Upper lobe of right lung (tissue), 1 donor: ENCODE measurements at places on chromosomes 11 and 22. TPM values are rescaled to one million over a fixed set of nuclear protein-coding genes. Genes with fewer than 3 reads are reported as not detected.

The FREY1 gene
- 0.75 TPM for total RNA-seq

The GNG3 gene
- not detected for total RNA-seq

The ROM1 gene
- total RNA-seq: 5.2 TPM

The FZD4 gene
- total RNA-seq: 57.4 TPM

The GRIA4 gene
- not detected for total RNA-seq

The PRR33 gene
- not detected for total RNA-seq

GRCh38 chr11:106160494-106160893, 83.0 kb downstream of the AASDHPPT start:
- no peaks in the 10 kb centered on the region for H3K36me3 ChIP-seq
- no peaks in the 10 kb centered on the region for H3K27me3 ChIP-seq
- H3K4me1 ChIP-seq: no peaks in the 10 kb centered on the region
- DNase-seq: no peak
- H3K4me3 ChIP-seq: no peak overlapping the region

DNA sequence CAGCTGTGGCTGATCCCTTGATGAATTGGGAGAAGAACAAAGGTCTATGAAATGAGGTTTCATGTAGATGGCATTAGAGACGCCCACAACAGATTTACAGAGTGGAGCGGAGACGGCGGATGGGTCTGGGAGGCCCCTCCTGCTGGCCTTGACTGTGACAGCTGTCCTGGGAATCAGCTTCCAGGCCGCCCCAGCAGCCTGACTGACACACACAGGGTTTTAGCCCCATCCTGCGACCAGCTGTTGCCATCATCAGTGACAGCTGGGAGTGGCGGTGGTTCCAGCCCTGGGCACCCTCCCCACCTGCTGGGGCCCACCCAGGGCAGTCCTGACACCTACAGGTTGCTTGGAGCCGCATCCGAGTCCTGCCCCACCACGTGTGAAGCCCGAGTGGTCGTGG, 64.0 kb upstream of the PPP6R3 start:
- H3K27ac ChIP-seq: no peak overlapping the region
- peaks cover 1% of the 10 kb centered on the region for H3K36me3 ChIP-seq
- no peaks in the 10 kb centered on the region for H3K27me3 ChIP-seq
- H3K4me1 ChIP-seq: peaks cover 17% of the 10 kb centered on the region
- H3K4me3 ChIP-seq: no peak overlapping the region

GRCh38 chr11:34749666-34750659, 129.1 kb downstream of the EHF start:
- H3K36me3 ChIP-seq: no peaks in the 10 kb centered on the region
- H3K27ac ChIP-seq: peak overlapping the region; percentile 72
- H3K4me1 ChIP-seq: peaks cover 16% of the 10 kb centered on the region
- H3K27me3 ChIP-seq: no peaks in the 10 kb centered on the region
- DNase-seq: peak; percentile 88

GRCh38 chr11:44824300-44824704, 97.5 kb downstream of the TSPAN18 start:
- H3K4me3 ChIP-seq: no peak overlapping the region
- no peaks in the 10 kb centered on the region for H3K36me3 ChIP-seq
- DNase-seq: peak; percentile 39
- H3K27ac ChIP-seq: no peak overlapping the region

DNA sequence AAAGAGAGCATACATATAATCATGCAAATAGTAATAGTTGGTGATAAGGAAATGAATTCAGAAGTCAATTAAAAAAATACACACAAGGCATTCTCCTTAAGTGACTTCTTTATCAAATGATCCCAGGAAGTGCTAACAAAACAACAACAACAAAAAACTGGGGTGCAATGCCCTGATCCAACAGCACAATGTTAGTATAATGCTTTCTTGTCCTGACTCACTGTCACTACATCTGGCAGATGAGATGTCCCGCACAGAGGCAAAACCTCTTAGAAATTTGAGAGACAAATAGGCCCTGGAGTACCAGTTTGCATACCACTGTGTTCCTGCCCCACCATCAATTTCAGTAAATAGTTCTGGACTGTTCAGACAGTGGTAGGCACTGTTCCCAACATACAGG, 11.0 kb upstream of the AMBRA1 start:
- DNase-seq: no peak
- H3K27ac ChIP-seq: no peak overlapping the region
- H3K4me1 ChIP-seq: no peaks in the 10 kb centered on the region
- H3K27me3 ChIP-seq: no peaks in the 10 kb centered on the region

- no peaks in the 10 kb centered on the region for H3K36me3 ChIP-seq
- H3K4me3 ChIP-seq: no peak overlapping the region
- no peaks in the 10 kb centered on the region for H3K4me1 ChIP-seq
- H3K27me3 ChIP-seq: no peaks in the 10 kb centered on the region
- H3K27ac ChIP-seq: no peak overlapping the region
Measured at GRCh38 chr11:96817482-96818399, 427.9 kb downstream of the JRKL start.

GRCh38 chr22:28774378-28774777, 1.9 kb downstream of the CCDC117 start:
- no peak for DNase-seq
- peaks cover 33% of the 10 kb centered on the region for H3K36me3 ChIP-seq
- H3K27me3 ChIP-seq: no peaks in the 10 kb centered on the region
- H3K27ac ChIP-seq: no peak overlapping the region
- peaks cover 30% of the 10 kb centered on the region for H3K4me1 ChIP-seq
- H3K4me3 ChIP-seq: no peak overlapping the region

DNA sequence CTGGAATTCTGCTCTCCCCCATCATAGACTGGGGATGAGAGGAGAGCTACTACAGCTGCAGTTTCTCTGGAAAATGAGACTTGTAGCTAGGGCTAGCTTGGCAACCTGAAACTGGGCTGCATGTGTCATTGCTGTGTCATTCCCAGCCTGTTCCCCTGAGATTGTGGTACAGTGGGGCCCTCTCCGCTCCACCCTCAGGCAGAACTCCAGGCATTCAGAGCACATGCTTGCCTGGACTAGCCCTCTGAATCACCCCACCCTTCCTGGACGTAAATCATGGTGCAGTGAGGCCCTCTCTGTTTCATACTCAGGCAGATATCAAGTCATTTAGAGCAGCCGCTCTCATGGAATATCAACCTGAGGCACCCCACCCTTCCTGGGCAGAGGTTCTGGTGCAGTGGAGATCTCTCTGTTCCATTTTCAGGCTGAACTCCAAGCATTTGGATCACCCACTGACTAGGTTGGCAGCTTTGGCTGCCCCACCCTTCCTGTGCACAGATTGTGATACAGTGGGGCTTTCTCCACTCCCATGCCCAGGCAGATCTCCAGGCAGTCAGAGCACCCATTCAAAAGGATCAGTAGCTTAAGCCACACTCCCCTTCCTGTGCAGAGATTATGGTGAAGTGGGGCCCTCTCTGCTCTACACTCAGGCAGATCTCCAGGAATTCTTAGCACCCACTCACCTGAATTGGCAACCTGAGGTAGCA, 274.4 kb downstream of the C11orf87 start:
- no peaks in the 10 kb centered on the region for H3K4me1 ChIP-seq
- no peaks in the 10 kb centered on the region for H3K27me3 ChIP-seq
- no peak overlapping the region for H3K27ac ChIP-seq
- no peak overlapping the region for H3K4me3 ChIP-seq
- H3K36me3 ChIP-seq: no peaks in the 10 kb centered on the region

DNA sequence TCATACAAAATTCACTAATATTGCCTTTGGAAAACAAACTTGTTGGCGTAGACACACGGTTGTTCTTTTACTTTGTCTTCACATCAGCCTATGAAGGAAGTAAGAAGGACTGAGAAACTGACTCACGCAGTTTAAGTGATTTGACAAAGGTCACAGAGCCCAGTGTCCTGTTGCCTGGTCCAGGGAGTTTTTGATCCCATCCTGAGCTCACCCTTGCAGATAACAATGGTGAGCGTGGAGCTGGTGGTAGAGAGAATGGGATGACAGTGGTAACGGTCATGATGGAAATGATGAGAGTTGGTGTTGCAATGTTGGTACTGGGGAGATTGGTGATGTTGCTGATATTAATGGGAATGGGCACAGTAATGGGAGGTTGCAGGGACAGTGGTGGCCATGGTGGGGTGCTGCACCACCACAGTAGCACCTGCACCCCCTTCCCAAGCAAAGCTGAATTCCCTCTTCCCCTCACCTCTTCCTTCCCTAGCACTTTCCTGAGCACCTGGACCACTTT, 22.0 kb downstream of the CREB3L1 start:
- DNase-seq: no peak
- H3K27me3 ChIP-seq: peaks cover 11% of the 10 kb centered on the region
- no peaks in the 10 kb centered on the region for H3K36me3 ChIP-seq

- H3K4me1 ChIP-seq: peaks cover 4% of the 10 kb centered on the region
- H3K27me3 ChIP-seq: no peaks in the 10 kb centered on the region
- no peak overlapping the region for H3K27ac ChIP-seq
- peak; percentile 84 for DNase-seq
Measured at GRCh38 chr11:19553683-19554333, 158.8 kb upstream of the NAV2 start.

DNA sequence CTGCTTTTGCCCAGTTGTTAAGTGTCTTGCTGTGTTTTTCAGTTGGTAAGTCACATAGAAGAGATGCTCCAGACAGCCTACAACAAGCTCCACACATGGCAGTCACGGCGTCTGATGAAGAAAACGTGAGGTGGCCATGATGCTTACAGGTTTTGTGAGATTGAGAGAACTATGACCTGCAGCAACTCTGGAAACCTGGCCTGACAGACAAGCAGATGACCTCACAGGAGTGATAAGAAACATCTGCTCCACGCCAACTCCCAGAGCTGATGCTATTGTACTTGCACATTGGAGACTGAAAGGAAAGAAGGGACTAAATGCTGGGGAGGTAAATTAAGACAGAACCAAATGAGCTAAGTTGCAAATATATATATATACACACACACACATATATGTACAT, 28.6 kb upstream of the LDHA start:
- no peaks in the 10 kb centered on the region for H3K27me3 ChIP-seq
- peaks cover 63% of the 10 kb centered on the region for H3K36me3 ChIP-seq
- H3K4me1 ChIP-seq: no peaks in the 10 kb centered on the region
- no peak overlapping the region for H3K27ac ChIP-seq

DNA sequence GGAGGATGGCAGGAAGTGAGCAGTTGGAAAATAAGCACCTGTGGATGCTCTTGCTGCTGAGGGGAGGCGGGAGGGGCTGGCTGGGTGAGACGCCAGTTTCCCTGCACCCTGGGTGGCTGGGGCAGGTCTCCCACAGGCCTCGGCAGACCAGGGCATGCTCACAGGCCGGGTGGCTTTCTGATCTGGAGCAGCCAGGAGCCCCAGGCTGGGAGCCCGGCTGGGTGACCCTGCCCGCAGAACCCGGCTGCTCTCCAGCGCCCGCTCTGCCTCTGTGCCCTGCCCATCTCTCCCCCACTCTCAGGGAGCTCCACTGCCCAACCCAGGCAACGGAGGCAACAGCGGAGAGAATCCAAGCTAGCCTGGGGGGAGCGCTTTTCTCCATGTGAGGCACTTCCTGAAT, 24.6 kb downstream of the DCPS start:
- H3K27ac ChIP-seq: no peak overlapping the region
- no peak overlapping the region for H3K4me3 ChIP-seq
- peak; percentile 58 for DNase-seq
- peaks cover 13% of the 10 kb centered on the region for H3K36me3 ChIP-seq
- no peaks in the 10 kb centered on the region for H3K4me1 ChIP-seq

- peak overlapping the region; percentile 98 for H3K27ac ChIP-seq
- H3K36me3 ChIP-seq: peaks cover 31% of the 10 kb centered on the region
- peak overlapping the region; percentile 95 for H3K4me3 ChIP-seq
Measured at GRCh38 chr11:114060392-114061047, 1.0 kb downstream of the ZBTB16 start.

GRCh38 chr11:4180441-4181183, 86.0 kb downstream of the RRM1 start:
- DNase-seq: no peak
- no peak overlapping the region for H3K27ac ChIP-seq
- H3K27me3 ChIP-seq: no peaks in the 10 kb centered on the region
- H3K4me3 ChIP-seq: no peak overlapping the region
- H3K36me3 ChIP-seq: no peaks in the 10 kb centered on the region

- no peak overlapping the region for H3K27ac ChIP-seq
- no peak overlapping the region for H3K4me3 ChIP-seq
- no peaks in the 10 kb centered on the region for H3K27me3 ChIP-seq
Measured at GRCh38 chr11:77406396-77406795, 67.5 kb downstream of the PAK1 start.

DNA sequence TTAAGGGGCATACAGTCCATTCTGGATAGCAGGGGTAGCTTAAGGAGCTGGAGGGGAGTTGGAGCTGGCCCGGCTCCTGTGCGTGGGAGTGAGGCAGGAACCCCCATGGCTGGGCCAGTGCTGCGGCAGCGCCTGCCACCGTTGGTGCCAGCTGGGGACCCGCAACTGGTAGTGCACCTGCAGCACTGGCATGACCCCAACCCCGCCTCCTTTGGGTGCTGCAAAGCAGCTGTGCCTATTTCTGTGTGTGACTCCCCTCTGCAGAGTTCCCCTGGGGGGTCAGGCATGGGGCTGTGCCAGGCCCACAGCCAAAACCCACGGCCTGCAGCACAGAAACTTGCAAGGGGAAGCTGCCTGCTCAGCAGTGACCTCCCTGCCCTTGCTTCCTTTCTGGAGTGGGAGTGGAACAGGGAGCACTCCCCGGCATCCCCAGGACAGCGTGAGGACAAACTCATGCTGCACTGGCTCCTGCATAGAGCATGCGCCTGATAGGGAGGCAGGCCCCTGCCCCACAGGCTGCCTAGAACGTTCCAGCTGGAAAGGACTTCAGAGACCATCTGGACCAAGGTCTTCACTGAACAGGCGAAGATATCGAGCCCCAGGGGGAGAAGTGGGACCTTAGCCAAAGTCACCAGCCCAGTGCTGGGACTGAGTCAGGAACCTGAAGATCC, 26.2 kb upstream of the RAB1B start:
- no peak for DNase-seq
- no peak overlapping the region for H3K27ac ChIP-seq
- no peaks in the 10 kb centered on the region for H3K4me1 ChIP-seq

DNA sequence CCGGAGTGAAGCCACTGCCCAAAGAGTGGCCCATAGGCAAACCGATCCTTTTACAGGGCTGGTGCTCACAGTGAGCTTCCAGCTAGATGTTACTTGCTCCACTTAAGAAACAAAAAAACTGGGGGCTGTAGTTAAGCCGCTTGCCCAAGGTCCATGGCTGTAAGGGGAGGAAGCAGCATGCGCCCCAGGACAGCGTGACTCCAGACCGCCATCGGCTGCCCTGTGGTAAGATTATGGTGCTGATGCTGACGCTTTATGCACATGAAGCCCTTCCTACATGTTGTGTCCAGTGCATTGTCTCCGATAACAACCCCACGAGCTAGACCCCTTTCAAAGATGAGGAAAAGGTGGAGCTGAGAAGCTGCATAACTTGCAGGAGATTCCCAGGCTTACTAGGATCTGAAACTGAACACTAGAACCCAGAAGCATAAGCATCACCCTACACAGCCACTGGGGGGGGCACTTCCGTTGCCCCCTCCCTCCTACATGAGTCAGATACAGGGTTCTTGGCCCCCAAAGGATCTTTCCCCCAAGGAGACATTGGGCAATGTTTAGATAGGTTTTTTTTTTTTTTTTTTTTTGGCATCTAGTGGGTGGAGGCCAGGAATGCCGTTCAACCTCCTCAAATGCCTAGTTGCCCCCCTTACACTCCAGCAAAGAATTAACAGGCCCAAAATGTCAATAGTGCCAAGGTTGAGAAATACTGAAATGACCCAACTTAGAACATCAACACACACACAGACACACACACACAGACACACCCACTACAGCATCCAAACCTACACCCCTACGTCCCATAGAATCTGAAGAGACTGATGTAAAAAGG, 53.9 kb downstream of the MN1 start:
- H3K27me3 ChIP-seq: no peaks in the 10 kb centered on the region
- no peak overlapping the region for H3K27ac ChIP-seq

GRCh38 chr22:38531251-38531938, 25.3 kb upstream of the DDX17 start:
- no peaks in the 10 kb centered on the region for H3K36me3 ChIP-seq
- no peaks in the 10 kb centered on the region for H3K27me3 ChIP-seq
- no peak for DNase-seq
- no peak overlapping the region for H3K4me3 ChIP-seq
- H3K27ac ChIP-seq: no peak overlapping the region
